T-helper 1 cell (primary cell): ENCODE measurements at places on chromosomes 1 and 21.

DNA sequence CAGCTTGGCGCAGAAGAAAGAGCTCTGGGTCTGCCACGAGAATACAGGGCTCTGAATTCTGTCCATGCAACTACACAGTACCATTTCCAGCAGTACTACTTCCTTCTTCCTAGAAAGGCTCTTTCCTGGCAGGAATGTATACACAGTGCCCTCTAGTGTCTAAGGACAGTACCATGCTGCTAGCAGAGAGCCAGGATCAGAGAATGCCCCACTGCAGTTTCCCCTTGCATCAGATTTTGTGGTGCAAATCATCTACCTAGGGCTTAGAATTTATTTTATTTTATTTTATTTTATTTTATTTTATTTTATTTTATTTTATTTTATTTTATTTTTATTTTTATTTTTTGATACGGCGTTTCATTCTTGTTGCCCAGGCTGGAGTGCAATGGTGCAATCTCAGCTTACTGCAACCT is 50.8 kb downstream of the PAX7 start:
- DNase-seq: no peak

- DNase-seq: no peak
Measured at GRCh38 chr1:29601021-29601420, 364.7 kb downstream of the PTPRU start.

DNA sequence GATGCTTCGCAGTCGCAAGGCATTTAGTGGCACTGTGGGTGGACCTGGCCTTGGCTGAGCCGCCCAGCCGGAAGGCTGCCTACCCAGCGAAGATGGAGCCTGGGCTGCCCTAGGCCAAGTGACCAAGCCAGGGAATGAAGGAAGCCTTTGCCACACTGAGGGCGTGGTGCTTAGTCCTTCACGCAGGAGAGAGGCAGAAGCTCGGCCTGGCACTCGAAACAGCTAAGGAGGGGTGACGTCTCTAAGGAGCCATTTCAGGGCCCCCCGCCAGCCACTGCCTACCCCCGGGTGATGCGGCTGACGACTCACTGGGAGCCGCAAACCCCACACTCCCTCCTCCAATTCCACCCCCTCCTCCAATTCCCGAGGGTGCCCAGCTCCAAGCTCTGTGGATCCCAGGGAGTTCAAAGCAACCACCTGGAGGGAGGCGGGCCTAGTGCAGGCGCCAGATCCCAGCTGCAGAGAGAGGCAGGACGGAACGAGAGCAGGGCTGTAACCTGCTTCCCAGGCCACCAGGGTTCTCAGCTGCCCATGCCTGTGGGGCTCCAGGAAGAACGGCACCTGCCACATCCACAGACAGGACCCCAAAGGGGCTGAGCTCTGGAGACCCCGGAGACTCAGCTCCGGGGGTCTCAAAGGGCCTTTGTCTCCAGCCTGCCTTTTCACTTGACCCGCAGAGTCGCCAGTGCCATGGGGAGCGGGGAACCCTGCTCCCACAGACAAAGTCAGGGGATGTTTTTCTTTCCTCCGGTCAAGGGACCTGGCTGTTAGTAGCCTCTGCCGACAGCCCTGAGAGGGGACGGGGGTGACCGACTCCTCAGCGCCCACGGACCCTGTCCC is 75.8 kb downstream of the ARHGEF16 start:
- DNase-seq: no peak

- no peak for DNase-seq
Measured at GRCh38 chr21:41338455-41338854, 21.9 kb downstream of the FAM3B start.

- no peak for DNase-seq
Measured at GRCh38 chr1:233656032-233656635, 42.2 kb downstream of the KCNK1 start.

GRCh38 chr1:246106342-246106763 is 400.7 kb downstream of the SMYD3 start:
- DNase-seq: no peak

- DNase-seq: no peak
Measured at GRCh38 chr1:27100335-27101053, 54.4 kb downstream of the SLC9A1 start.

DNA sequence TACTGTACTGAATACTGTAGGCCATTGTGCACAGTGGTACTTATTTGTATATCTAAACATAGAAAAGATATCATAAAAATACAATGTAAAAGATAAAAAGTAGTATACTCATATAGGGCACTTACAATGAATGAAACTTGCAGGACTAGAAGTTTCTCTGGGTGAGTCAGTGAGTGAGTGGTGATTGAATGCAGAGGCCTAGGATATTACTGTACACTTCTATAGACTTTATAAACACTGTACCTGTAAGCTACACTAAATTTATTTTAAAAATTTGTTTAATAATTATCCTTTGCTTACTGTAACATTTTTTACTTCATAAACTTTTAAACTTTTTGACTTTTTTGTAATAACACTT is 82.5 kb downstream of the FGGY start:
- DNase-seq: no peak

- DNase-seq: no peak
Measured at GRCh38 chr1:114033961-114034360, 54.7 kb downstream of the OLFML3 start.

- DNase-seq: no peak
Measured at GRCh38 chr1:5734414-5734813, 257.8 kb downstream of the NPHP4 start.

DNA sequence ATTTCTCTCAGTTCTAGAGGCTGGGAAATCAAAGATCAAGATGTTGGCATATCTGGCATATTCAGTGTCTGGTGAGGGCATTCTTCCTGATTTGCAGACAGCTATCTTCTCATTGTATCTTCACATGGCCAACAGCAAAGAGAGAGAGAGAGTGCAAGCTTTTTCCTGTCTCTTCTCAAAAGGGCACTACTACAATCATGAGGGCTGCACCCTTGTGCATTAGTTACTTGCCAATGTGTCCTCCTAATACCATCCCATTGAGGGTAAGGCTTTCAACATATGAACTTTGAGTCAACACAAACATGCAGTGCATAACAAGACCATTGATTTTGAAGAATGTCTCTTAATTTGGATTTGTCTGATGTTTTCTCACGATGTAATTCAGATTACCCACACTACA is 78.0 kb downstream of the CCDC30 start:
- DNase-seq: no peak

DNA sequence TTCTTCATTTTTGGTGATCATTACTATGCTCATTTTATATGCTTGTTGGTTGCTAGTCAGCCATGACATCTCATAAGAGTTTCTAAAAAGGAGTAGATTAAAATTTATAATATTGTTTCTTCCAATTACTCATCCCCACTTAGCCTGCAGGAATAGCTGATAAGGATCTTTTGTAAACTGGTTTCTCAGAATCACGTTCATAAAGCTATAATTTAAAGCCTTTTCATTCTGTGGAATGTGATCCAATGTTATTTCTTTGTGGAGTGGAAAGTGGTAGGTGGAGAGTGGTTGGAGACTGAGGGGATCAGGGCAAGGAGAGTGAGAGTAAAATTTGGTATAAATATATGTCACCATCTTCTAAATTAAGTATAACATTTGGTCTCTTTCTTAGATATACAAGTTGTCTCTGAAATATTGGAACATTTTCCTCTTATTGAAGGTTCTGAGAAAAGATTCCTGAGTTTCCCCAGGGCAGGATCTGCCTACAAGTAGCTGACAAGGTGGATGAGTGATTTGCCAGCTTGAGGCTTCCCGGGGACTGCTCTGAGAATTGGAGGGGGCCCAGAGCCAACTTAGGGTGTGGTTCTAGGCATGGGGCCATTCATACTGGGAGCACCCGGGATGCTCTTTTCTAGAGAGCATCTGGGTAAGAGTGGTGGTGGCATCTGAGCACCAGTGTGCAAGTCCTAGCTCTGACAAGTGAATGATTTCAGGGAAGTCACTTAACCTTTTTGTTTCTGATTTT is 116.4 kb downstream of the TBX19 start:
- no peak for DNase-seq
